Small intestine (tissue), 16 donors: ENCODE measurements at places on chromosomes 1 and 21.

- H3K36me3 ChIP-seq, result no peaks in the 10 kb centered on the region
- no peaks in the 10 kb centered on the region for H3K27me3 ChIP-seq
- peaks cover 3% of the 10 kb centered on the region for H3K4me1 ChIP-seq
Observed at GRCh38 chr1:90994461-90994860, 27.4 kb downstream of the ZNF644 start.

DNA sequence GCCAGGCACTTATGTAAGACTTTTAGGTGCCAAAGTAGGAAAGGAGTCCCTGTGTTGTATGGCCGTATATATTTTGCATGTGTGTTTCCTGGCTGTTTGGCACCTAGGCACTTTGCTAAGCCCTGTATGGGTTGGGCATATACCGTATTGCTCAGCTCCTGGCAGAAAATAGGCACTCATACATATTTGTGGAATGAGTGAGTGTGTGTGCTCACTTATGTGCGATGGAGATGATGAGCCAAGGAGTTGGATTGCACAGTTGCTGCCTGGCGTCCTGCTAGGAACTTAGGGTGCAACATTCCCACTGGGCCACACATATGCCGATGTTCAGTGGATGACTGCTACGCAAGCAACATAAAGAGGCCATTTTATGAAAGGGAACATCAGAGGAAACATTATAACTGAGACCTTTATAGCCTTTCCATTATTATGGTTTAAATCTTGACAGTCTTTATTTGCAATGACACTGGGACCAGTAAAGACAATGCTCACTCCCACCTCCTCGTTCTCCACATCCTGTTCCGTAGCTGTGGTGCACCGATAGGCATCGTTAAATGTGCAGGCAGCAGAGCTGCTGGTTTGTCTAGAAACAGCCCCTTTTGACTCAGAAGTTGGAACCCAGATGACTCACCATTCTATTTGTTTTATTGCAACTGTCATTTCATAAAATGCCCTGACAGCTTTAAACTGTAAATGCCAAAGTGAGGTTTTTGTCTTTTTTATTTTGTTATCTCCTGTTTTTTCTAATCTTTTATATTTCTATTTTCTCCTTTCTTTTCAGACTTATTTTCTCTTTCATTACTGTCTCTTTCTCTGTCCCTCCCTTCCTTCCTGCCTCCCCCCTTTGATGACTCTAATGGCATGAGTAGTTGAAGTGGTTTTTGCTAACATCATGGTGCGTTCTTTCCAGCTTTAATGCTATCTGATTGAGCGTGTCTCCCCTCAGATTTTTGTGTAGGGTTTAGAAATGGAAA is 36.1 kb downstream of the PEX14 start:
- no peaks in the 10 kb centered on the region for H3K27me3 ChIP-seq
- no peaks in the 10 kb centered on the region for H3K36me3 ChIP-seq
- peaks cover 13% of the 10 kb centered on the region for H3K4me1 ChIP-seq

- DNase-seq, result no peak
- no peak overlapping the region for H3K27ac ChIP-seq
- no peaks in the 10 kb centered on the region for H3K27me3 ChIP-seq
- no peak overlapping the region for H3K4me3 ChIP-seq
- no peaks in the 10 kb centered on the region for H3K36me3 ChIP-seq
- no peaks in the 10 kb centered on the region for H3K4me1 ChIP-seq
Observed at GRCh38 chr1:53345996-53346813, 18.3 kb upstream of the LRP8 start.

DNA sequence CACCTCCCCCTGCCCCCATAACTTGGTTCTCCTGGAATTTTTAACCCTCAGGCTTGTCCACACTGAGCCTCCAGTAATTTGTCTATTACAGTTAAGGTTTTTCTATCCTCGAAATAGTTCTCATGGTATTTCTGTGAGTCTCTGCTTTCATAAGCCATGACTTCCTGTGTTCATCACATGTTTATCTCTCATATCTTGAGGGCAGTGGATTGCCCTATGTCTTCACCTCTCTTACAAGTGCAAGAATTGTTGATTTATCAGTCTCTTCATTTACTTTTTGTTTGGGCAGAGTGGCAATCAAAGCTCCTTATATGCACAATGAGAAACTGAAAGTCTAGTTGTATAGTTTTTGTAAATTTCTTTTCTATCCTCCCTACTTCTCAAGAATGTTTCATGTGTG is 328.4 kb downstream of the PLA2G4A start:
- no peak for DNase-seq
- no peaks in the 10 kb centered on the region for H3K27me3 ChIP-seq
- H3K4me3 ChIP-seq, result no peak overlapping the region
- H3K27ac ChIP-seq, result no peak overlapping the region
- H3K36me3 ChIP-seq, result no peaks in the 10 kb centered on the region

DNA sequence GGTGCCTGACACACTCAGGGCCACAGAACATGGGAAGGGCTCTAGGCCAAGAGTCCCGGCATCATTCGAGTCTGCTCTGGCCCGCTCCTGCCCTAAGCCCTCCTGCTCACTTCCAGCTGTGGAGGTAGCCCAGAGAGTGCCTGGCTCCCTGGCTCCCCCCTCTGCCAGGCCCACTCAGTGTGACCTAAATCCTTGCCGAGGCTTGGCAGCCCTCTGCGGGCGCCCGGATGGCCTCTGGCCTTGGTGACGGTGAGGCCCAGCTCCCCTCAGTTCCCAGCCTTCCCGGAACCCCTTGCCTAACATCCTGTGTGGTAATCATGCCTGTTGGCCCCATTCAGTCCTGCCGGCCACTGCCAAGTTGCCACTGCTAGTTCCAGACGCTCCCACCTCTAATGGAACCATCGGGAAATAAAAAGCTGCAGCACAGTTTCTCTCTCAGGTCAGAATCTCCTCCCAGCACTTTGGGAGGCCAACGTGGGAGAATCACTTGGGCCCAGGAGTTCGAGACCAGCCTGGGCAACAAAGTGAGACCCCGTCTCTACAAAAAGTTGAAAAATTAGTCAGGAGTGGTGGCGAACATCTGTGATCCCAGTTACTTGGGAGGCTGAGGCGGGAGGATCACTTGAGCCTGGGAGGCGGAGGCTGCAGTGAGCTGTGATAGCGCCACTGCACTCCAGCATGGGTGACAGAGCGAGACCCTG is 1.2 kb upstream of the H6PD start:
- no peak overlapping the region for H3K4me3 ChIP-seq
- peaks cover 3% of the 10 kb centered on the region for H3K4me1 ChIP-seq

- H3K4me1 ChIP-seq, result no peaks in the 10 kb centered on the region
- H3K27ac ChIP-seq, result no peak overlapping the region
- no peaks in the 10 kb centered on the region for H3K36me3 ChIP-seq
- H3K27me3 ChIP-seq, result no peaks in the 10 kb centered on the region
- no peak for DNase-seq
- H3K4me3 ChIP-seq, result no peak overlapping the region
Observed at GRCh38 chr21:28100366-28100765, 892.3 kb downstream of the LTN1 start.

DNA sequence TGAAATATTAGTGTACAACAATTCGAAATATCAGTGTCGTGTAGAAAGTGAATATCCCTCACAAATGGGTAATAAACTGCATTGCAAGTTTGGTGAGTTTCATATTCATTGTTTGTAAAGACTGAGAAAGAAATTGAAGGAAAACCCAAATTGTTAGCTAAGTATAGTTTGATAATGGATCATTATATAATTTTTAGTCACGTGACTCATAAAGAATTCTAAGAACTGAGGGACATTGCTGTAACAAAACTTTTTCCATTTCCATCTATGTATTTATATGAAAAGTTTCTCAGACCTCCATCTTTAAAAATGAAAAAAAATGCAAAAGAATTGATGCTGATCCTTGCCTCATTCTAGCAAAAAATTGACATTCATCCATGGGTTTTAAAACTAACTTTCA is 36.0 kb upstream of the SGIP1 start:
- DNase-seq, result no peak
- no peaks in the 10 kb centered on the region for H3K4me1 ChIP-seq
- H3K27me3 ChIP-seq, result no peaks in the 10 kb centered on the region
- H3K36me3 ChIP-seq, result no peaks in the 10 kb centered on the region
- H3K27ac ChIP-seq, result no peak overlapping the region

DNA sequence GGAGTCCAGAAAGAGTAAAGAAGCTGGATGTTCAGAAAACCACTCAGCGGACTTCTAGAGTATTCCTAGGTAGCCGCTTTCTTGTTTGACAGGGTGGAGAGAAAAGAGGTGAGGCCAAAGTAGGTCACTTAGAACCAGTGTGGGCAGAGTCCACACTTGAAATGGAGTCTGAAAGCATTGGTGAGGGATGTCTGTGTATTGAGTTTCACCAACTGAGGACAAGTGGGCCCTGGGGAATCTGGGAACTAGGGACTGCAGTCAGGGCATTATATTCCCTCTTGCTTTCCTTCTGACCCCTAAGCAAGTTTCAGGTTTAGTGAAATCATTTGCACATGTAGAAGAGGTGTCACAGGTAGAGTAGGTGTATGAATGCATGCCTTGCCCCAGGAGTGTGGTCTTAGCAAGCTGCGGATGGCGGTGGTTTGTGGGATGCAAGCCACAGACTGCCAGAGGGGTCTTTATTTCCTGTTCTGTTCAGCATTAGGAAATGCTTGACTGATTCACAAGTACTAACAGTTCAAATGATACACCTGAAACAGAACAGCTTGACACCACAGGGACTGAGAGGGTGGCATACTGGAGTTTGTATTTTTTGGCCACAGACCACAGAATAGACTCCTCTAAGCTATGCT is 1.1 kb upstream of the GNG12 start:
- H3K36me3 ChIP-seq, result no peaks in the 10 kb centered on the region
- peaks cover 8% of the 10 kb centered on the region for H3K27me3 ChIP-seq
- H3K4me3 ChIP-seq, result peak overlapping the region; percentile 99
- no peak for DNase-seq
- peaks cover 38% of the 10 kb centered on the region for H3K4me1 ChIP-seq

GRCh38 chr1:198109371-198109715 is 47.5 kb upstream of the NEK7 start:
- no peak overlapping the region for H3K27ac ChIP-seq
- no peaks in the 10 kb centered on the region for H3K27me3 ChIP-seq
- no peak overlapping the region for H3K4me3 ChIP-seq
- DNase-seq, result no peak
- no peaks in the 10 kb centered on the region for H3K4me1 ChIP-seq
- no peaks in the 10 kb centered on the region for H3K36me3 ChIP-seq

DNA sequence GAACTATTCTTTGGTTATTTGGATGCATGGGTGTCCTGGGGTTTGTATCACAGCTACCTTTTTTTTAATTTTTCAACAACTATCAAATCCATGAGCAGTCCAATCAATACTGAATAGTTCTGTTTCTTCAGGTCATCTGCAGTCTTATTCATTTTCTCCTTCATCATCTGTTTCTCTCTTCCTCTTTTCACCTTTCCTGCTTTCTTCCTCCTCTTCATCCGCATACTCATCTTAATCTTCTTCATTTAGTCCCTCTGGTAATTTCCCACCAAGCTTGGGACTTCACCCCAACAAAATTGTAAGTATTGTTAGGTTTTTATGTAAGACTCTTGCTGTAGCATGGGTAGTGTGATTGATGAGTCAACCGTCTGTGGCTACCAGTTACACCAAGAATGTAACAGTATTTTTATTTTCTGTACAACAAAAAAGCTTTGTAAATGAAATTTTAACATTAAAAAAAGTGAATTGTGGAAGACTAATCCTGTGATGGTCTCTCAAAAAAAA is 184.1 kb upstream of the RNPC3 start:
- H3K27me3 ChIP-seq, result no peaks in the 10 kb centered on the region
- DNase-seq, result no peak
- H3K4me1 ChIP-seq, result no peaks in the 10 kb centered on the region
- H3K4me3 ChIP-seq, result no peak overlapping the region
- H3K27ac ChIP-seq, result no peak overlapping the region

DNA sequence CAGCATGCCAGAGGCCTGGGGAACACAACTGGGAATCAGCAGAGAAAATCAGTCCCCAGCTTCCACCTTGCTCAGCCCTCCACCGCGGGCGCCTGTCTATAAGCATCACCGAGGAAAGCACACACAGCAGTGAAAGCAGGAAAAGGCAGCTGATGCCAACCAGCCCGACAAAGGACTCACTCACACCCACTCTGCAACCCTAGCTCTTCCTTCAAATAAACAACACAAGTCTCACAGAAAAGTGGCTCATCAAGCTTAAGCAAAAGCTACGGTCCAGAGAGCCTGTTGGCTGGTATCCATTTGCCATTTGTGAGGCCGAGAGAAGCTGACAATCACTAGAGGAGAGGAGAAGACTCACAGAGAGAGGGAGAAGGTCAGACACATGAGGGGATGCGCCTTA is 27.1 kb downstream of the MRAP start:
- H3K36me3 ChIP-seq, result peaks cover 3% of the 10 kb centered on the region
- H3K27me3 ChIP-seq, result no peaks in the 10 kb centered on the region
- no peaks in the 10 kb centered on the region for H3K4me1 ChIP-seq
- no peak overlapping the region for H3K4me3 ChIP-seq
- no peak for DNase-seq
